ENCODE measurements at places on chromosomes 16 and 17.

DNA sequence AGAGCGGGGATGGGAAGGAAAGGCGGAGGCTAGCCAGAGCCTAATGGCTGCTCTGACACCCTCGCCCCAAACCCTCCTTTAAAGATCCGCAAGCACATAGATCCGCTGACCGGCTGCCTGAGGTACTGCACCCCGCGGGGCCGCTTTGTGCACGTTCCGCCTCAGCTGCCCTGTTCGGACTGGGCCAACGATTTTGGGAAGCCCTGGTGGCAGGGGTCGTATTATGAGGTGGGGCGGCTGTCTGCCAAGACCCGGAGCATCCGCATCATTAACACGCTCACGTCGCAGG is 663 bp downstream of the CYB5D1 start:
- no peak for DNase-seq

DNA sequence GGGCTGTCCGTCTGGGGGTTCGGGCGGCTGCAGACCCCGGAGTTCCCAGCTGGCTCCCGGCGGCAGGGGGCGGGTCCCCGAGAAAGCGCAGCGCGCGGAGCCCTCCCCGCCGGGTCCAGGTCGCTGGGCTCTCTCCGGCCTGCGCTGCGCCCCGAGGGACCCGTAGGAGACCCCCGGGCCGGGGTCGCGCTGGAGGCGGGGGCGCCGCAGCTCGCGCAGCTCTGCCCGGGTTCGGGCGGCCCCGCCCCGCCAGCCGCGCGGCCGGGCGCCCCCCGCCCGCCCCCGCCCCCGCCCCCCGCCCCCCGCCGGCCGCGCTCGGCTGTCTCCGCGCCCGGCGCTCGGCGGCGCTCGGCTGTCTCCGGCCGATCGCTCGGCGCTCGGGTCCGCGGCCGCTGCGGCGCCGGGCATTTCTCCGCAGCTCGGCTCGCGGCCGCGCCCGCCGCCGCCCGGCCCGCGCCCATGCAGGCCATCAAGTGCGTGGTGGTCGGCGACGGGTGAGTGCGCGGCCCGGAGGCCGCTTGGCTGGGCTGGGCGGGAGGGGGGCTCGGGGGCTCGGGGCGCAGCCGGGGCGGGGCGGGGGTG is at the start of gene RAC3:
Gene RAC3, plus strand, starts transcription at position 376 of the 582 bp plus-strand sequence. Its CDS starts 84 bp downstream, at position 460.
- no peak for DNase-seq

- no peak for DNase-seq
Observed at GRCh38 chr16:66844342-66845079, at the start of gene CA7. TSS of gene CA7 (plus strand) at chr16:66844414. CDS start at chr16:66844488, 74 bp downstream.

DNA sequence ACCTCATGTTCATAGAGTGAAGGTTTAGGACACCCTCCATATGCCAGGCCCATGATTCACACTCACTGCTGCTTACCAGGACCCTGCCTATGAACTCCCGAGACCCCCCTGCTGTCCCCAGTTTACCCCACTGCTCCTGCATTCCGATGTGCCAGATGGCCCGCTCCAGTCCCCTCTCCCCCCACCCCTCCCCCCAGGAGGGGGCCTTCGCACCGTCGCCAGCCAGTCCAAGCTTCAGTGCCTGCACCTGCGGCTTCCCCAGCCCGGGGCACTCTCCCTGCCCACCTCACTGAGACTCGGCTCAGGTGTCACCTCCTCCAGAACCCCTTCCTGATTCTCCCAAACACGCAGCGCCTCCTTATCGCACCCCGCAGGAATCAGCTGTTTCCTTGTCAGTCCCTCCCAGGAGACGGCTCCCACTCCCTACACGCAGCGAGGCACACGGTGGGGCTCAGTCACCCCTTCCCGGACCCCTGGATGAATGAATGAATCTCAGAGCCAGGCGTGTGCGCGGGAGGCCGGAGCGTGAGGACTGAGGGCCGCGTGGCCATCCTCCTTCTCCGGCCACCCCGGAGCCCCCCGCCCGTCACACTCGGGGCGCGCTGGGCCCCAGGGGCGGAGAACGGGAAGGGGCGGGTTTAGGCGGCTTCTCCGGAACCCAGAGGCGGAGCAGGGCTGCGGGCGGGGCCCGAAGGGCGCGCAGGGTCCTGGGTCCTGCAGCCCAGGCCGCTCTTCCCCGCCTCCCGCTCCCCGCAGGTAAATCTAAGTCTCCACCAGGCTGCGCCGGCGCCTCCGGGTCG is 1.6 kb downstream of the MYO1C start:
- peak; percentile 8 for DNase-seq

DNA sequence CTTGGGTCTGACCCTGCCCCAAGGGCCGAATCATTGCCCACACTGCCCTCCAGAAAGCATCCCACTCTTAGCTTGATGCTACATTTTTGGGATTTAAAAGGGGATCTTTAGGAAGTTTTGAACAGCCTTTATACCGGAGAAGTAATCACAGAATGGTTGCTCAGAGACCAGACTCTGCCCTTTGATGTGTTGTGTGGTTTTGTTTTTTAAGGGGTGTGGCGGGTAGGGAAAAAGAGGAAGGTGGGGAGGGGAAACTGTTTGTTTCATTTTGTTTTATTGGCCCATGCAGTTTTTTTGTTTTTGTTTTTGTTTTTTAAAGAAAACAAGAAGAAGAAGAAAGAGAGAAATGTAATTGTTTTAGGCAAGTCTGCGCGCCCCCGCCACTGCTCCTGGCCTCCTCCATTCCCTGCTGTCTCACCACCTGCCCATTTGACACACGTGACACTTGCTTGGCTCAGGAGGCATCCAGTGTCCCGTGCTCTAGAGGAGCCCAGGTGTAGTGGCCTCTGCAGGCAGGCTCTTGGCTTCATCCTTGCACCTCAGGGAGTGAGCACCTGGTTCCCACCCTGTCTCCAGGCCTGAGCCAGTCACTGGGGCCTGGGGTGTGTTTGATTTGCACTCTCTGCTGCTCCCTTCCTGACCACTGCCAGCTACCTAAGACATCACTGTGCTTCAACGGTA is 35.7 kb downstream of the GNAO1 start:
- no peak for DNase-seq

DNA sequence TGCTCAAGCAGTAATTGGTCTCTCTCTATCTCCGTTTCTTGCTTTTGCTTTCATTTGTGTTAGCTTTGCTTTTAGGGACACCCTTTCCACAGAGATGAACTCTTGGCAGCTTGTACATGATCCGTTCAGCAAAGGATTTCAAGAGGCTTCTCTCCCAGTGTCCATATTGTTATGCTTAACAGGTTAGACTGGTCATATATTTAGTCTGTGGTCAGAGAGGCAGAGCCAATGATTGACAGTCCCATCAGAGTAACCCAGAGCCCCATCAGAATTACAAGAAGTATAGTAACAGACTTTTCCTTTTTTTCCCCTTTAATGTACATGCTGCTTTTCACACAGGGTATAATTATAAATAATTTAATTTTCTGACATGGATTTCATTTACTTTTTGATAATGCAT is 34.4 kb downstream of the GDPD1 start:
- no peak for DNase-seq

Measured in NCI-H1436 treated with DMSO at 0.1 percent for 48 hours (cell line).